Eye (tissue), 1 donor: ENCODE measurements at places on chromosomes 16 and 17.

GRCh38 chr17:19369846-19370492, 7.4 kb upstream of the B9D1 start:
- DNase-seq, result no peak

GRCh38 chr17:2178798-2179501, 124.0 kb downstream of the HIC1 start:
- DNase-seq, result peak; percentile 33

GRCh38 chr17:57902117-57902799, 52.4 kb upstream of the MRPS23 start:
- no peak for DNase-seq

- peak; percentile 37 for DNase-seq
These were observed 17.0 kb downstream of the BCL7C start for GRCh38 chr16:30876867-30877266.

DNA sequence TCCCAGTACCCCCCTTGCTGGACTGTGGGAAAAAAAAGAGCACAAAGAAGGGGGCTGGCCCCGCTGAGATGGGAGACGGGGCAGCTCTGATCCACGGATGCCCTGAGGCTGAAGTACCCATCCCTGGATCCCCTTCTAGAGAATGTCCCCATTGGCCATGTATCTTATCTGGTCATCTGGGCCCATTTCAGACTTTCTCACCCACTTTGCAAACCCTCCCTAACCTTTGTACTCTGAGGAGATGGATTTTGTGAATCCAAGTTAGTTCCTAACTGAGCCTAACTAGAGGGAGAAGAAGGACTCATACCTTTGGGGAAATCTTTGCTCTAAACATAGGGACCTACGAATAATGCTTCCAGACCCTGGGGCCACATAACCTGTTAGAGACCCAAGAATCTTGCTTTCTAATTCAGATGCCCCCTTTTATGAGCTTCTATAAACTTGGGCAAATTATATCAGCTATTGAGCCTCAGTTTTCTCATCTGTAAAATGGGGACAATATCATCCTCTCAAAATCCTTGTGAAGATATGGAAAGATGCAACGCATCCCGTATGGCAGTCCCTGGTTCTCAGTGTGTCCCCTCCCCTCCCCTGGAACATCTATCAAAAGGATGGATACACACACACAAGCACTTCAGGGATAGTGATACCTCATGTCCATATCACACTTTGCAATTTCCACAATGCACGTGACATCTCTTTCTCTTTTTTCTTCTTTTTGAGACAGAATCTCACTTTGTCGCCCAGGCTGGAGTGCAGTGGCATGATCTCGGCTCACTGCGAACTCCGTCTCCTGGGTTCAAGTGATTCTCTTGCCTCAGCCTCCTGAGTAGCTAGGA, 16.8 kb upstream of the FZD2 start:
- peak; percentile 15 for DNase-seq

DNA sequence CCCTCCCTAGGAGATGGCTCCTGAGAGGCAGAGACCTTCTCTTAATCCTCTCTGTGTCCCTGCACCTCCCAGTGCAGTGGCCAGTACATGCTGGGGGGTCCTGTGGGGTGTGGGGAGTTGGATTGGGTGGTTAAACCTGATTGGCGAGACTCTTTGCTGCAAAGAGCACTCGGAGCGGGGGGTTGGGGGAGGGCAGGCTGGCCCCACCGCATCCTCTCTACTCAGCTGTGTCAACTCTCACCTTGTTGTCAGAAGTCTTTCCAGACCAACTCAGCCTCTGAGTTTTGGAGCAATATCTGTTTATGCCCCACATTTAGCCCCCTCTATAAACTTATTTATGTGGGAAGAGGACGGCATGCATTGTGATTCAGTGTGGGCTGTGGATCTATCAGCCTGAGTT, 40.0 kb downstream of the SMARCE1 start:
- DNase-seq, result no peak

DNA sequence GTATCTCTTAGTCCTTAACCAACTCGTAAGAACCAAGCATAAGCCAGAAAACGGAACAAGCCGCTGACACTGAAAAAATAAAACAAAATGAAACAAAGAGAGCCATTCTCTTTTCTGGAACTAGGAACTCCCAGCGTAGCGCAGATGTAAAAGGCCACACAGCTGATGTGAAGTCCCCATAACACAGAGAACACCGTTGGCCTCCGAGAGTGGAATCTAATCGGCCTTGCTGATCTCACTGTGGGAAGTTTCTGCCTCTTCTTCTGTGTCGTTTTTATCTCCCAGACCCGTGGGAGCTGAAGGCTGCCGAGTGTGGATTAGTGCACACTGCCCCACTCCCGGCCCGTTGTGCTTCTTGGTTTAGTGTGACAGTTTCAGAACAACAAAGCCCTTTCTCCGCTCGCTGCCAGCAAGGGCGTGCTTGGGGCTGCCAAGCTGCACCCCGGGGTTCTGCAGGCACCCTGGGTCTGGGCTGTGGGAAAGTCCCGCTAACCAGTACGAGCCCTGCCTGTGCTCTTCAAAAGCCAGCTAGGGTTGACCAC, 21.7 kb downstream of the TTYH2 start:
- no peak for DNase-seq

- no peak for DNase-seq
These were observed 47.6 kb downstream of the CPD start for GRCh38 chr17:30426292-30426691.

DNA sequence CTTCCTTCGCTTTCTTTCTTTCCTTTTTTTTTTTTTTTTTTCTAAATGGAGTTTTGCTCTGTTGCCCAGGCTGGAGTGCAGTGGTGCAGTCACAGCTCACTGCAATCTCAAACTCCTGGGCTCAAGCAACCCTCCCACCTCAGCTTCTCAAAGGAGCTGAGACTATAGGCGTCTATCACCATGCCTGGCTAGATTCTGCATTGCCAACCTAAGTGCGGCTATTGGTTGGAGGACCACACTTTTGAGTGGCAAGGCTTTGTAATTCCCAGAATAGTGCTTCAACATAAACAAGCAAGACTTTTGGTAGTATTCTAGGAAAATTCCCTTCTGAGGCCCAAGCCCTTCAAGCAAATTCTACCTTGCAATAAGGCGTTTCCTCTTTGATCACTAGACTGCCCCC, 107.8 kb downstream of the YPEL2 start:
- DNase-seq, result no peak

DNA sequence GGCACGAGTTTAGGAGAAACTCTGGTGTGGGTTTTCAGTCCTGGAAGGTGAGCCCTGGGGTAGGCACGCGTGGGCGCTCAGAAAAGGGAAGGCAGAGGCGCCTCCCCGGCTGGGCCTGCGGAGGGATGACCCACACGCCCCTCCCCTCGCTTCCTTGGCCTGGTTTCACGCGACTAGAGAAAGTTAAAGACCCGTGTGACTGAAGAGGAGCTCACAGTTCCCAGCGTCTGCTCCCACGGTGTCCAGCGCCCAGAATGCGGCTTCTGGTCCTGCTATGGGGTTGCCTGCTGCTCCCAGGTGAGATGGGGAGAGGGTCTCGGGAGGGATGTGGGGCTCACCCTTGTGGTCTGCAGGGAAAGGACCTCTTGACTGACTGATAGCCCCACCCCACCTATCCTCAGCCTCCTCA, at the start of gene CD300LG:
Gene CD300LG, plus strand, starts transcription at position 214 of the 409 bp plus-strand sequence. Its CDS starts 41 bp downstream, at position 255.
- peak; percentile 24 for DNase-seq

DNA sequence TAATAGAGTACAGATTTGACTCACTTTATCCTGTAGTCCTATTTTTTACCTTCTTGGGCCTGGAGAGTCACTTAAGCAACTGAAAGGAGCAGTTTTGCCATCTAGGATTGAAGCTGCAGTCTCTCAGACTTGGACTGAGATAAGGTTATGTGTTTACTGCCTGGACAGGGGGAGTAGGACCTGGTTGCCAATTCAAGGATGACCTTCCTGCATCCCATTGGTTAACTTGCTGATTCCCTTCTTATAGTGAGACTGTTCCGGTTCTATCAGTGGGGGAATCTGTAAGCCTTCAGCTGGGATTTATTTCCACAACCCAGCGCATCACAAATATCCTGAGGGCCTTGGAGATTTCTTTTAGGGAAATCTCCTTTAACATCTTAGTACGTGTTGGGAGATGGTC, 2.9 kb downstream of the UBN1 start:
- DNase-seq, result no peak

DNA sequence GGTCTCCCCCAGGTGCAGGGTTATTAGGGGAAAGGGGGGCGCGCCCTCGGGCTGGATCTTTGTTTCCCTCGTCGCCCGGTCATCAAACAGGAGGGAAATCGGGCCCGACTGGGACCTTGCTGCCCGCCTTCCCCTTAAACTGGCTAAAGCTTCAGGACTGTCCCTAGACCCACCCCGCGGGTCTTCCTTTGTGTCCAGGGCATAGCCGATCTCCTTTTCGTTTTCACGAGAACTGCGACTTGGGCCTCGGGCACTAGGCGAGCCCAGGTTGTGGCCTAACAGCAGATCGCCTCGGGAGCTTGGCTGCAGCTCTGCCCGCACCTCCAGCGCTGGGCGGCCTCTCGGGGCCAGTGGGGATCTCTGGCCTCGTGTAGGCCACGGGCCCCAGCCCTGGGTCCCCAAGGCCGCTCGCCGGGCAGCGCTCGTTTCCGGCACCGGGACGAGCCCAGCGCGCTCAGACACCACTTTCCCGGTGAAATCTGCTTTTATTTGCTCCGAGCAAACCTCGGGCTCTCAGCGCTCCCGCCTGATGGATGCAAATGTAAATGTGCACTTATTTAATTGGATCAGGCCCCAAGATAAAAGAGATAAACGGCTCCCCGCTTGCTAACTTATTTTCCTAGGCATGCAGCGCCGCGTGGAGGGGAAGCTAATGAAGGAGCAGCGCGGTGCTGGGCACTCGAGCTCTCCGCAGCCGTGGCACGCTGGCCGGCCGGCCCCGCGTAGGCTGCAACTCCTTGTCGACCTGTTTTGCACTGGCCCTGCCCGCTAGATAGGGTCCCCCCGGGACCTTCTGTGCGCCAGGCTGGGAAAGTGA, 7.8 kb downstream of the IRX5 start:
- peak; percentile 86 for DNase-seq

- DNase-seq, result no peak
These were observed 13.7 kb upstream of the OSGIN1 start for GRCh38 chr16:83939266-83939855.

DNA sequence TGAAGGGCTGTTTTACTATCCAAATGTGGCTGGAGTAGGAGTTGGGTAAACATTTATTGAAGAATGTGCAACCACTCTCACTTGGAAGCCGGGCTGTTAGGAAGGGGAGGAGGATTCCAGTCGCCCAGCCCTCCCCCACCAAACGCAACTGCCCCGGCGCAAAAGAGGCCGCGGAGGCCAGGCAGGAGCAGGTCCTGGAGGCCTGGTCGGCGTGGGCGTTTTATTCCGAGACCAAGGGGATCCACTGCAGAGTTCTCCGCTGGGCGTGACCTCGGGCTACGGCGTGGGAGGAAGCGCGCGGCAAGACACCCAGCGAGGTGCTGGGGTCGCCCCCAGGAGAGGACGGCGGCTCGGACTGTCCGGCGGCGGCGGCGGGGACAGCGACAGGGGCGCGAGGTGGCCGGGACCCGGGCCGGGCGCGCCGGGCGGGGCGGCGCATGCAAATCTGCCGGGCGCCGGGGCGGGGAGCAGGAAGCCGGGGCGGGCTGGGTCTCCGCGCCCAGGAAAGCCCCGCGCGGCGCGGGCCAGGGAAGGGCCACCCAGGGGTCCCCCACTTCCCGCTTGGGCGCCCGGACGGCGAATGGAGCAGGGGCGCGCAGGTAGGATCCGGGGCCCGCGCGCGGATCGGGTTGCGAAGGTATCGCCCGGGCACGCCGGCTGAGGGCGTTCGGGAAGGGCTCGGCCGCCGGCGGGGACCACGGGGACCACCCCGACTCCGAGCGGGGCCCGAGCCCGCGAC, at the start of gene IL4R:
Gene IL4R, plus strand, starts transcription at position 553 of the 739 bp plus-strand sequence. CDS start 26,230 bp downstream, outside the sequence.
- peak; percentile 47 for DNase-seq

- DNase-seq, result no peak
These were observed 290.1 kb downstream of the MAP2K4 start for GRCh38 chr17:12310811-12311210.

- no peak for DNase-seq
These were observed 28.7 kb upstream of the MYOCD start for GRCh38 chr17:12637015-12637414.

DNA sequence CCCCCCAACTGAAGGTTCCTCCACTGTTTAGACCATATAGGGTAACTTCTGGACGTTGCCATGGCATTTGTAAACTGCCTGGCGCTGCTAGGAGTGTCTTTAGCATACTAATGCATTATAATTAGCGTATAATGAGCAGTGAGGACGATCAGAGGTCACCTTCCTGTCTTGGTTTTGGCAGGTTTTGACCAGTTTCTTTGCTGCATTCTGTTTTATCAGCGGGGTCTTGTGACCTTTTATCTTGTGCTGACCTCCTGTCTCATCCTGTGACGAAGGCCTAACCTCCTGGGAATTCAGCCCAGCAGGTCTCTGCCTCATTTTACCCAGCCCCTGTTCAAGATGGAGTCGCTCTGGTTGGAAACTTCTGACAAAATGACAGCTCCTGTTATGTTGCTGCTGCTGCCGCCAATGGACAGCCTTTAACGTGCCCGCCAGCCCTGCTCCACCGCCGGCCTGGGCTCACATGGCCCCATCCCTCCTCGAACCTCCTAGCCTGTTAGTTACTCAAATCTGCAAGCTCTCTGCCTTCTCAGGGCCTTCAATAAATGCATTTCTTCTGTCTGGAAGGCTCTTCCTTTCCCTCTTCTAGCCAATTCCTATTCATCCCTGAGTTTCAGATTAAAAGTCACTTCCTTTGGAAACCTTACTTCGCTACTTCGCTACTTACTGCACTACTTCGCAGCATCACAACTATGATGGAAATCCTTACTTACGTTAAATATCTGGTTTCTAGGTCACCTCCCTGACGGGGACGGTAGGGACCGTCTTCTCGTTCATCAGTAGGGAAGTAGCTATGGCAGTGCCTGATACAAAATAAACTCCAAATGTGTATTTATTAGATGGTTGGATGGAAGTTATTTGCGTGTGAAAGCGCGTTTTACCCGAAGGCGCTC, 640 bp upstream of the NAGLU start:
- DNase-seq, result no peak

GRCh38 chr16:69812688-69813014, 50.5 kb downstream of the WWP2 start:
- no peak for DNase-seq
